ENCODE measurements at places on chromosomes 16 and 17.

GRCh38 chr17:80943346-80944145, 48.1 kb upstream of the CHMP6 start:
- no peak for DNase-seq

GRCh38 chr16:24589997-24590396, 50.6 kb downstream of the RBBP6 start:
- no peak for DNase-seq

GRCh38 chr17:3892095-3892998, 506 bp downstream of the CAMKK1 start:
- DNase-seq: peak; percentile 97

GRCh38 chr16:4386951-4387565, 15.4 kb downstream of the VASN start:
- DNase-seq: no peak

DNA sequence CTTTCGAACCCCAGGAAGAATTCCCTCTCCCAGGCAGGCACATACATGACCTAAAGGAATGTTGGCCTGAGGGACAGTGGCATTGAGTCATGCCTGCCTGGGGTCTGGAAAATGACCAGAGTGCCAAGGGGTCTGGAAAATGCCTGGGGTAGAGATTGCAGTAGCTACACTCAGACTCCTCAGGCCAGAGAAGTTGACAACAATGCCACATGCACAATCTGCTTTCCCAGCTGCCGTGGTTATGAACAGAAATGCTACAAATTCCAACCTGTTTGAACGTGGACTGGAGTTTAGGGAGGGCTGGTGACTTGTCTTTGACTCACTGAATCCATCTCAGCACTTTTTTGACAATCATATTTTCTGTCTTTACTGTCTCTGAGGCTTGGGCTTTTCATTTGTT, 250.0 kb downstream of the ABCC12 start:
- no peak for DNase-seq

DNA sequence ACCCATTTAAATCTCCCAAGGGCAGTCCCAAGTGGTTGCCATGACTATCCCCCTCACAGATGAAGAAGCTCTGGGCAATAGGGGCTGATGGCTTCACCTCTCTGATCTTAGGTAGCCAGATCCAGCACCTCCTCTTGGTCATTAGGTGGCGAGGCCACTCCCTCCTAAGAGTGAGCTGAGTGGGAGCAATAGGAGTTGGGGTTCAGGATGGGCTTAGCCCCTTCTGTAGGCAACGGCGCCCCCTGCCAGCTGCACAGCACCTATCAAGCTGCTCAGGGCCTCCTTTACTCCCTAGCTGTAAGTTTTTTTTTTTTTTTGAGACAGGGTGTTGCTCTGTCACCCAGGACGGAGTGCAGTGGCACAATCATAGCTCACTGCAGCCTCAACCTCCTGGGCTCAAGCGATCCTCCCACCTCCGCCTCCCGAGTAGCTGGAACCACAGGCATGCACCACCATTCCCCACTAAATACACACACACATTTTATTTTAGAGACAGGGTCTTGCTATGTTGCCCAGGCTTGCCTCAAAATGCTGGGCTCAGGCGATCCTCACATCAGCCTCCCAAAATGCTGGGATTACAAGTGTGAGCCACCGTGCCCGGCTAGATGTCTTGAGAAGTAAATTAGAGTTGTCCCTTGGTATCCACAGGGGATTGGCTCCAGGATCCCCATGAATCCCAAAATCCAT, 3.5 kb upstream of the RRAD start:
- peak; percentile 8 for DNase-seq

DNA sequence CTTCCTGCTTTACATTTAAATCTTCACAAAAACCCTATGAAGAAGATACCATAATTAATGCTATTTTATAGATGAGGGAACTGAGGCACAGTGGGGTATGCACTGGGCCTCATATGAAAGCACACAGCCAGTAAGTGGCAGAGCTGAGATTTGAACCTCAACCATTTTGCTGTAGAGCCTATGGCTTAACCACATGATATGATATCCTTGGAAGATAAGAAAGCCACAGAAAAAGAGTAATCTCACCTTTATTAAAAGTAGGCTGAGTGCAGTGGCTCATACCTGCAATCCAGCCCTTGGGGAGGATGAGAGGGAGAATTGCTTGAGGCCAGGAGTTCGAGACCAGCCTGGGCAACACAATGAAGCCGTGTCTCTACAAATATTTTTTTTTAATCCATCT, 15.0 kb upstream of the TOB1 start:
- DNase-seq: no peak

GRCh38 chr16:56477096-56477878, 25.9 kb downstream of the OGFOD1 start:
- peak; percentile 79 for DNase-seq

DNA sequence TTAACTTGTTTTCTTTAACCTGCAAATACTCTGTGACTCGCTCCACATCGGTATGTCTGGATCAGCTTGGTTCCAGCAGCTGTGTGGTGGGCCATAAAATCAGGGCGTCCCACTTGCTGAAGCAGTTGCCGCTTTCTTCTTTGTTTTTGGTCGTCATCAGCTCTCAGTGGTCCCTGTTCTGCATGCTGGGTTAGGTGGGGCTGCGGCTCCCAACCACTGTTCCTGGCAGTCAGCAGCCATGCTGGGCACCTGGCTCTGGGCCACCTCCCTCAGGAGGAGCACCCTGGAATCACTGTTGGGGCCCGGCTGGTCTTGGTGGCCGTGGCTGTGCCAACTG, 23.0 kb downstream of the MGRN1 start:
- DNase-seq: no peak

- no peak for DNase-seq
Observed at GRCh38 chr17:61235827-61236197, 163.8 kb upstream of the TBX2 start.
